Mononuclear cell (primary cell): ENCODE measurements at places on chromosomes 2 and 18. TPM values are rescaled to one million over a fixed set of nuclear protein-coding genes. Genes with fewer than 3 reads are reported as not detected.

NEB gene
- total RNA-seq = 2.0 TPM

DOCK10 gene
- total RNA-seq = 176 TPM

POTEI gene
- under 0.01 TPM for total RNA-seq

HOXD1 gene
- total RNA-seq = not detected

FLACC1 gene
- 9.6 TPM for total RNA-seq

CHST10 gene
- 6.0 TPM for total RNA-seq

PSMA8 gene
- total RNA-seq = 0.42 TPM

AOX1 gene
- total RNA-seq = not detected

ALK gene
- not detected for total RNA-seq

DYNAP gene
- total RNA-seq = not detected

GALR1 gene
- under 0.01 TPM for total RNA-seq

CD207 gene
- 0.10 TPM for total RNA-seq

DUSP28 gene
- 12.1 TPM for total RNA-seq

CYP26B1 gene
- under 0.01 TPM for total RNA-seq

RESP18 gene
- not detected for total RNA-seq

UGT1A5 gene
- total RNA-seq = not detected

GRHL1 gene
- total RNA-seq = 3.9 TPM

TGFA gene
- 0.63 TPM for total RNA-seq

ANO7 gene
- total RNA-seq = 0.10 TPM

RGPD8 gene
- 96.6 TPM for total RNA-seq

OXER1 gene
- 0.63 TPM for total RNA-seq

MEP1B gene
- total RNA-seq = not detected

PKDCC gene
- total RNA-seq = not detected

SPATS2L gene
- 3.5 TPM for total RNA-seq

KRTCAP3 gene
- 0.52 TPM for total RNA-seq

FEV gene
- not detected for total RNA-seq

ZRANB3 gene
- total RNA-seq = 3.5 TPM

SERPINB3 gene
- not detected for total RNA-seq

DSG4 gene
- total RNA-seq = not detected

SPR gene
- 1.2 TPM for total RNA-seq

TPO gene
- total RNA-seq = 0.21 TPM

HOXD10 gene
- total RNA-seq = not detected

IHH gene
- 0.10 TPM for total RNA-seq

SCYGR4 gene
- not detected for total RNA-seq

CNOT9 gene
- 65.9 TPM for total RNA-seq

C18orf63 gene
- not detected for total RNA-seq

GKN2 gene
- total RNA-seq = not detected

SLC9A2 gene
- not detected for total RNA-seq

SLC11A1 gene
- total RNA-seq = 126 TPM

SAG gene
- 0.21 TPM for total RNA-seq

TTC27 gene
- 10.8 TPM for total RNA-seq

SYT4 gene
- total RNA-seq = under 0.01 TPM

IL1A gene
- total RNA-seq = 23.4 TPM

MTCL1 gene
- total RNA-seq = 0.63 TPM

SIX3 gene
- total RNA-seq = not detected

NEUROD1 gene
- total RNA-seq = not detected

MYO3B gene
- 0.21 TPM for total RNA-seq

LCT gene
- total RNA-seq = 0.10 TPM

SNED1 gene
- 8.2 TPM for total RNA-seq

SPHKAP gene
- not detected for total RNA-seq

HNMT gene
- total RNA-seq = 42.2 TPM

TWIST2 gene
- 0.21 TPM for total RNA-seq

IRS1 gene
- 2.3 TPM for total RNA-seq
